ENCODE measurements at places on chromosomes 2 and 18.

GRCh38 chr2:226888971-226889370 is 53.1 kb downstream of the RHBDD1 start:
- no peak for DNase-seq

GRCh38 chr2:30984148-30984547 is 154.1 kb downstream of the GALNT14 start:
- no peak for DNase-seq

DNA sequence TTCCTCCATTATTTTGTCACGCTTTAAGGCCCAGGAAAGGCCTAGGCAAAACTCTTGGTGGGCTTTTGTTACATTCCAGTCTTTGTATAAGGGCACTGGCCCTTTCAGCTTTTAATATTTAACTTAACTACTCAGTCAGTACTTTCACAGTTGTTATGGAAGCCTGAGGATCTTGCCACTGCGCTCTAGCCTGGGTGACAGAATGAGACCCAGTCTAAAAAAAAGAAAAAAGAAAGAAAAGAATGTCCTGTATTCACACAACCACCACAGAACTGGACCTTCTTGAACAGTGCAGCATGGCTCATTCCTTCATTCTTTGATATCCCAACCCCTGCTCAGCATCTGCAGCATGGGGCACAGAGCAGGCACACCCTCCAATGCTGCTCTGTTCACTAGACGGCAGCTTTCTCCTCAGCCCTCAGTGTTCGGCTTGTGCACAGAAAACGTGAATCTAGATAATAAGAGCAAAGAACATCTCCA is 93.4 kb upstream of the MSH2 start:
- no peak for DNase-seq

DNA sequence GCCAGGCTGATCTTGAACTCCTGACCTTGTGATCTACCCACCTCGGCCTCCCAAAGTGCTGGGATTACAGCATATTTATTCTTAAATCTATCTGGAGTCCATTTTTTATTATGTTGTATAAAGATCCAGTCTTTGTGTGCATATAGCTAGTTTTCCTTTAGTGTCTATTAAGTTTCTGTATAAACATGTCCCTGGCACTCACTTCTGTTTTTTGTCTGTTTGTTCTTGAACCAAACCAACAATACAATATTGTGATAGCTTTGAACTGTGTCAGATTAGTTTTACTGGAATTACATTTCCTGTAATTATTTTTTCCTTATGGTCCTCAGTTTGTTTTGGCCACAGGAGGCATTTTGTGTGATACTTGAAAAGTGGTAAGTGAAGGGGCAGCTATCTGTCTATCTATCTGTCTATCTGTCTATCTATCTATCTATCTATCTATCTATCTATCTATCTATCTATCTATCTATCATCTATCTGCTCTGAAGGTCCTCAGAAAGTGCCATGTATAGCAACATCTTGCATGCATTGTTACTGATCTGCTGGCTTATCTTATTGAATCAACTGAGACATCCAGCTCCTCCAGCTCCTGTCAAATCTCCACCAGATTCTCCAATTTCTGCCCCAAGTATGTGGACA is 70.9 kb upstream of the ACVR1 start:
- DNase-seq = no peak

DNA sequence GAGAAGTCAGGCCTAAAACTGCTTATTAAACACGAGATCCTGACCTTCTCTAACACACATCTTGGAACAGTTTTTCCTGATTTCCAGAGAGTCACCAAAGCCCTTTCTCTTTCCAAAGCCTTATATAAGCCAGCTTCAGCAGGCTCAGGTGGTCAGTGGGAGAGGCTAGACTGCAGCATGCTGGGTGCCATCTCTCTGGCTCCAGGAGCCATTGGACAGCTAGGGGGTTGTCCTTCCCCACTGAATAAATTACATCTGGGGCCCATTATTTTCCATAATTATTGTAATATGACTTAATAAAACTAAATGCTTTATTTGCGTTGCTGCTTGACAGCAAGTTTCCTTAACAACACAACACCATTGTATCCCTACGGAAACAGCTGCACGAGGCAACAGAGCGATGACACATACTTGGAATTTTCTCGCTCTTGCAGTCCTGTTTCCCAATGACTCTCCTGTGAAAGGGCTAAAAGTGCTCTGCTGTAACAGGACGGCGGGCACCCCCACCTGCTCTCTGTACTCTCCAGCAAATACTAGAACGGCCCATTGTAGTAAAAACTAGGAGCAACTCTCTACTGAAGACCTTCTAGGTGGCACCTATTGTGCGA is 160.6 kb downstream of the RNF144A start:
- no peak for DNase-seq

GRCh38 chr2:232463701-232464543 is 8.0 kb downstream of the ALPI start:
- DNase-seq = no peak

- DNase-seq = no peak
Measured at GRCh38 chr18:76260941-76261472, 234.0 kb downstream of the ZNF516 start.

DNA sequence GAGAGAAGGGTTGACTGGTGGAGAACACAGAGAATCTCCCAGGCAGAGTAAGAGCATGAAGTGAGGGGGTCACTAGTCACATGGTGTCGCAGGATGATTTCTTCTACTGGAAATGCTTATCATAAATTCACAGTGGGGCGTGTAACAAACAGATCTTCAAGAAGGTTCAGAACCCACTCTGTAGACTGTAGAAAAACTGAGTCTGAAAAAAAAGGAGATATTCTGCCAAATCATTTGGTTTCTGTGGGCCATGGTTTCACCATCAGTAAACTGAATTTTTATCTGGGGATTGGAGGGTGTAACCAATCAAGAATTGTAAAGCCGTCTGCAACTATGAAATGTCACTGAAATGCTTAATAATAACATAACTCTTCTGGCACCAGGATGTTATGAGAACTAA is 15.0 kb downstream of the TPGS2 start:
- DNase-seq = no peak

DNA sequence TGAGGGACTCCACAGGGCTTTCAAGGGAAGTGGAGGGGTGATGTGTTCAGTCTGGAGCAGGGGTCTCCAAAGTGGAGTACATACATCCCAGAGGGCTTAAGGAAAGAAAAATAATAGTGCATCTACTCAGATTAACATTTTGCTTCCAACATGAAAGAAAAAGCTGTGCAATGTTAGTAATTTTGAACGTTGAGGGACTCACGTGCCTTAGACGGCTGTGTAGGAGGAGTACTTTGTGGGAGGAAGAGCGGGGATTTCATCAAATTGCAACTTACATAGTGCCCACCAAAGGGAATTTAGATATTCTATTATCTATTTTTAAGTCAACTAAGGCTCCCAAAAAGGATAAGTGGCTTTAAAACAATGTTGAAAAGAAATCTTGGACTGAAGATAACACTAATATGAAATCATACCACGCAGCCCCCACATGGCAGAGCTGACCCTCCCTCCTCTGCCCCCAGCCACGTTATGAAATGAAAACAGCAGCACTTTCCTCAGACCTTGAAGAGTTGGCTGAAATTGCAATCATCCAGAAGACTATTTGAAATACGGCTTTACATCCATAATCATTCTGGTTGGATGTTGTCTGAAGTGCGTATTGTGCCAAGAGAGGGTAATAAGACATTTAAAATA is 42.9 kb downstream of the MEX3C start:
- no peak for DNase-seq

GRCh38 chr2:168970711-168971233 is 60.4 kb downstream of the ABCB11 start:
- no peak for DNase-seq

DNA sequence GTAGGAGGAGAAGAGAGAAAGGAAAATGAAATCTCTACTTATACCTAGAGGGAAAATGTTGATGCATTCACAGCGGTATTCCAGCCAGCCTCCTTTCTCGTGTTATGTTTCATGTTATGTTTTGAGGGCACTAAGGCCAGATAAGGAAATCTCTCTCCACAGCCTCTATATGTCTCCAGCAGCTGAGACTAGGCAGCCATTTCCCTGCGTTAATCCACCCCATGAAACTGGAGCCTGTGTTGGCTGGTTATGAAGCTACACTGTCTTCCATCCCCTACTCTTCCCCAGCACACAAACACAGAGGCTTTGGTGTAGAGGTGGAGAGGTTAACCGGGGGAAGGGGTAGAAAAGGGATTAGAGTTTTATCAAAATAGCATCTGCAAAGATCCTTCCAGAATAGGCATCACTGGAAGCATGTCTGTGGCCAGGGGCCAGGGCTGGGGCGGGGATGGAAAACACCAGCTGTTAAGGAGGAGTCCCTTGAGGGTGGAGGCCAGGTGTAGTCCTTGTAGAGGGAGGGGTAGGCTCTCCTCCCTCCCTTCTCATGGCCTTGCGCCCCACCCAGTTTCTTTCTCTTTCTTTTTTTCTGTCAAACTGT is 100.9 kb upstream of the TNP1 start:
- DNase-seq = no peak

DNA sequence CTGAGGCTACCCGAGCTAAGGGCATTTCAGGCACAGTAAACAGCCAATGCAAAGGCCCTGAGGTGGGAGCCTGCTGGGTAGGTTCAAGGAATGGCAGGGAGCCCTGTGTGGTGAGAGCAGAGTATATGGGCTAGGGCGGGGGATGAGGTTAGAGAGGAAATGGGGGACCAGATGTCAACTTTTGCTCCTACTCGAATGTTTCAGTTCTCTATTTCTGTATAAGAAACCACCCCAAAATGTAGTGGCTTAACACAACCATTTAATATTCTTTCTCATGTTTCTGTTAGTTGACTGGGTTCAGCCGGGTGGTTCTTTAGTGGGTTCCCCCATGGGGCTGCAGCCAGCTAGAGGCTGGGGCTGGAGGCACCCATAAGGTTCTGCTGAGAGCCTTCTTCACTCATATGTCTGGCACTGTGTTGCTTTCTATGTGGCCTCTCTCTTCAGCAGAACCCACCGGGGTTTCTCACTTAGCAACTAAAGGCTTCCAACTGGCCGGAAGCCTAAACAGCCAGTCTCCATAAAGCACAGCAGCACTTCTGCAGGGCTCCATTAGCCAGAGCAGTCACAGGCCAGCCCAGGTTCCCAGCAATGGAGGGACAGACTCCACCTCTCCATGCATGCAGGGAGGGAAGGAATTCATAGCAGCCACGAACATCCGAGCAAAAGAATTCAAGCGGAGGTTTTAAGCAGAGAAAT is 5.6 kb upstream of the ATOH8 start:
- DNase-seq = no peak

GRCh38 chr2:28801726-28802125 is 8.9 kb upstream of the SPDYA start:
- DNase-seq = no peak

- peak; percentile 53 for DNase-seq
Measured at GRCh38 chr2:174682007-174682577, 82.2 kb downstream of the CHRNA1 start.

DNA sequence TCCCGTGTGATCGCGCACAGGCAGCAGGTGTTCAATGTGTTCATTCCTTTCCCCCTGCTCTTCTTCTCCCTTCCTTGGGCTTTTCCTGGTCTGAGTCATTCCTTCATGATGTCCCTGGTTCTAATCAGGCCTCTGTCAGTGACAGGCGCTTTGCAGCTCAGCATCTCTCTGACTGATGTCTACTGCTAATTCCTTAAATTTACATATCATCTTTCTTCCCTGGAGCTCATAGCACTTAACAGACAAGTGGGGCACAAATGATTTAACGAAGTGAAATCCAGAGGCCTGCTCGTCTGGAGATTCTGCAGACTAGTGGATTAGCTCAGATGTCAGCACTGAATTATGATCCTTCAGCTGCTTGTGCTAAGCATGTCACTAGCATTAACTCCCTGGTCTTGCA is 77.9 kb downstream of the NRP2 start:
- no peak for DNase-seq

DNA sequence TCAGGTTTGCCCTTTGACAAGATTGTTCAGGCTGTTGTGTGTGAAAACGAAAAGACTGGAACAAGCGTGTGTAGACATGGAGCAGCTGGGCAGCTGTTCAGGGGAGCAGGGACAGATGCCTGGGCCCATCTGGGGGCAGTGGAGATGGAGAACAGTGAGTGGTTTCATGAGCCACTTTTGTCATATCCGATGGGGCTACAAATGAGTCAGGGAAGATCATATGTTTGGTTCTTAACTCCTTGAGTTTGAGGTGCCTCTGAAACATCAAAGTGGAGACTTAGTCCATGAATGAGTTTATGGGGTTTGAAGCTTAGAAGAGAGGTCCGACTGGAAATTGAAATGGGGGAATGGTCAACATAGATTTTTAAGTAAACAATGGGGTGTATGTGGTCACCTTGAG is 9.3 kb upstream of the PLB1 start:
- no peak for DNase-seq

GRCh38 chr2:186891185-186891621 is 42.2 kb upstream of the ZSWIM2 start:
- DNase-seq = no peak

DNA sequence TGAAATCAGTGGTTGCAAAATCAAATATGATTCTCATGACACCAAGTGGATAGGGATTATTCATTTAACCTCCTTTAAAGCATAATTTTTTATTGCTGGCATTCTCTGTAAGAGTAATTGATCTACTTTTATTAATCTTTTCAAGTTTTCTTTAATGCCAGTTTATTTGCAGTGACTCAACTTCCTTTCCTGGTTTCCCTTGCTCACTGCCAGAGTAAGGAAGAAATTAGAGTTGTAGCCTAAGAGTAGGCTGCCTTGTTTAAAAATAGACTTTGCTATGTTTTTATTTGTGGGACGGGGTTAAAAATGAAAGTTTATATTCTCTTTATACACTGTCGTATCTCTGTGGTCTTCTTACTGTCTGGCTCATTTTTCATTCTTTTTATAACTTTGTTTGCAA is 148.6 kb downstream of the WDR7 start:
- DNase-seq = no peak

DNA sequence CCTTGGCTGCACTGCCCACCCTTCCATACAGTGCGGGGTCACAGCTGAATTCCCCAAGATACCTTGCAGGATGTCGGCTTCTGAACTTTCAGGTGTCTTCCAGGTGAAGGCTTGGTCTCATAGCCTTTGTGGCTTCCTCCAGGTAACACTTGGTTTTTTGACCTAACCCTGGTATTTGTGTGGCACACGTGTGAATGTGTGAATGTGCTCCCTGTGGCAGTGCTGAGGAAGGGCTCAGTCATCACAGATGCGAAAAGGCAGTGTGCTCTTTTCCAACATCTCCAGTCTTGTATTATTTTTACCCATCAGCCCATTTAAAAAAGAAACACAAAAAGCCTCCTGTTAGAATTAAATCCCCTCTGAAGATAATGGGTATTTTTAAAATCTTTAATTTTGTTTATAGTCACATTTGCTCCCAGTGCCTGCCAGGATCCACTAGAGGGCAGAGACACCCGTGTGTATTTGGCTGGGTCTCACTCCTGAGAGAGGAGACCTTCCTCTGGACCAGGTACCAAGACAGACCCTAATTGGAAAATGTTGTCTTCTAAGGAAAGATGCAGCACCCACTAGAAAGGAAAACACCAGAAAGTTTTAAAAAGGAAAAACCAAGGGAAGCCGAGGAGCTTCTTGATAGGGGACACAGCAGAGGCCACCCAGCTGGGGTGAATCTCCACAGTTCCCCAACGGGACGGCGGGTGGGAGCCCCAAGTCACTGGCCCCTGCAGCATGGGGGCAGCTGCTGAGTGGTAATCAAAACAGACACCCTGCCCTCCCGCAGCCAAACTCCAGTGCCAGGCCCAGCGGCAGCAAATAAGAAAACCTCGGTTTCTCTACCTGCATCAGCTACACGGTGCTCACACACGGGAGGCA is 27.7 kb downstream of the FAM110C start:
- DNase-seq = no peak

GRCh38 chr2:20626698-20627513 is 24.0 kb downstream of the HS1BP3 start:
- no peak for DNase-seq

- DNase-seq = no peak
Measured at GRCh38 chr2:11337909-11338308, 6.5 kb downstream of the ROCK2 start.

GRCh38 chr2:209845666-209846065 is 74.0 kb downstream of the UNC80 start:
- DNase-seq = no peak

Data from activated CD8-positive, alpha-beta T cell treated with anti-CD3 and anti-CD28 coated beads, Interleukin-2, amount 10 ng/mL, durations not matched to agents 7 days and 5 days (primary cell).